ENCODE measurements at places on chromosomes 2 and 18. TPM values are rescaled to one million over a fixed set of nuclear protein-coding genes. Genes with fewer than 3 reads are reported as not detected.

The ELP2 gene
- 212 TPM for total RNA-seq

The PLGLB1 gene
- 1.7 TPM for total RNA-seq

The SLC9A2 gene
- not detected for total RNA-seq

The SP100 gene
- 218 TPM for total RNA-seq

The NAB1 gene
- 19.0 TPM for total RNA-seq
